ENCODE measurements at places on chromosomes 4 and X.

DNA sequence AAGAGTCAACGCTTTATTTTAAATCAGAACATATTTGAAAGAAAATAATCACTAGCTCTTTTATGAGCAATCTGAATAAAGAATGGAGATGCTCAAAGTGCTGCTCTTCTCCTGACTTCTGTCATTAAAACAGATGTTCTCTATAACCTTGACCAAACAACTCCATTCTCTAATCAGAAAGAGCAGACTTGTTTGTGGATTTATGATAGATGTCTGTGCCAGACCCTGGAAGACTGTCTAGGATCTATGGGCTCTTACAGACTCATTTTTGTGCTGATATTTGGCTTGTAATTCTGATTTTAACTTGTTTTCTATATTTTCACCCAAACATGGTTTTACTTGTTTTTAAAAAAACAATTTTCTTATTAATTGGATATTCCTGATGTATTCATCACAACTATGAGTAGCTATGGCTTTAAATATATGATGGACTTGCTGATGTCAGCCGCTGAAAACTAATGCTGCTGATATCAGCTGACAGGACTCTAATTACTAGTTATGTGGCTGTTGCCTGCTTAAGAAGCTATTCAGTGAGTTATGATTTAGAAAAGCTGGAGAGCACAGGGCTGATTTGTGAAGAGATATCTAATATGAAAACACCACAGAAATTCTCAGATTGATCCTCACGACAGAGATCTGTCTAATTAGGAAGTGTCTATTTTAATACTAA lies 31.6 kb upstream of the MAML3 start:
- peak; percentile 58 for DNase-seq

DNA sequence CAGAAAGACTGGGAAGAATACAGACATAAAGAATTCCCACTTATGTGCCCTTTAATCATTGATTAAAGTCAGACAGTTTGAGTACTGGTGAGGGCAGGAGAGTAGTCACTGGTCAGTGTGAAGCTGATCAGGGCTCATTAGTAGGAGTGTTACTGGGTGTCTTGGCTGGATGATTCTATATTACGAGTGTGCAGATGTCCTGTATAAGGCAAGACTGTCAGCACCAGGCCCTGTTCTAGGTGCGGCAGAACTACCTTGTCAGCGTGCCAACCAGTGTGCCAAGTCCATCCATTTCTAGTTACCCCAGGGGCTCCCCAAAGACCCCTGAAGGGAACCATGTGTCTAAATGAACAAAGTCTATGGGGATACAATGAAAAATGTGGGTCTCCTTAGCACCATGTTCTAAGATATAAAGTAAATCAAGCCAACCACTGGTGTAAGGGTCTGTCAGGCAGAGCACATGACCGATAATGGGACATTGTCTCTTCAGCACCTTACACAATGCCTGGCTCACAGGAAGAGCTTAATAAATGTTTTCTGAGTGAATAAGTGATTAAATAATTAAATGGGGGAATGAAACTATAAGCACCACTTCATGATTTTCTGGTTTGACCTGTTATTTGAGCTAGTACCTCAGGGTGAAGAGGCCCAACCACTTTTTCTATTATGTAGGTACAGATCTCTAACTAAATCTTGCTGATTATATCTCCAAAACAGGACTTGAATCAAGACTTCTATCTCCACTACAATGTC lies 205.0 kb downstream of the CAMK2D start:
- no peak for DNase-seq

DNA sequence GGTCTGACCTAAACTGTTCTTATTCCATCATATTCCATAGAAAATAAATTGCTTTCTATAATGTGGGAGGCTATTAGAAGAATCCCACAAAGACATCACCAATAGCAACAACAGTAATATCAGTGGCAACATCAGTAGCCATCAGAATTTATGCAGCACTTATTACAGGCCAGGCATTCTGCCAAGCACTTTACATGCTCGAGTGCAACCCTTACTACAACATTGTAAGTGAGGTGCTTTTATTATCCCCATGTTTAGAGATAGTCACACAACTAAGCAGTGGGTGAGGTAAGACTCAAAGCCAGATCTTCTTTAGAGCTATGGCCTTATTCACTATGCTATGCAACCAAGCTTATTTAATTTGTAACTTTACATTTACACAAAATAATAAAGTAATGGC lies 317.1 kb upstream of the BMP3 start:
- DNase-seq = no peak

DNA sequence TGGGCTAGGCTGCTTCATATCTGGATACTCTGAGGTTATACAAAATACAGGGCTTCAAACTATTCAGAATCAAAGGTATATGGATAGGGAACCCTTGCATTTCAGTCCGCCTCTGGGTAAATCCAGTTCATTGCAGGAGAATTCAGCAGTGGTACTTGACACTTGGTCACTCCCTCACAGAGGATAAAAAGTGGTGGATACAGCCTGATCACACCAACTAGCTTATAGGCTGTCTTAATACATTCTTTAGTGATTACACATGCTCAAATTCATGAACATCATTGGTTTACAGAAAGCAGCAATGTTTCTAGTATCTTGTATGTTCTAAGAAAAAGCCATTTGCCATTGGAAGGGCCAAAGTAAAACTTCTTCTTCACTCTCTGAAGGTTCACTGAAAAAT lies 104.8 kb upstream of the PDE5A start:
- DNase-seq = no peak

- no peak for DNase-seq
Measured at GRCh38 chrX:154356596-154356995, 17.8 kb downstream of the FLNA start.

GRCh38 chr4:140742838-140743193 lies 13.4 kb downstream of the TBC1D9 start:
- no peak for DNase-seq

DNA sequence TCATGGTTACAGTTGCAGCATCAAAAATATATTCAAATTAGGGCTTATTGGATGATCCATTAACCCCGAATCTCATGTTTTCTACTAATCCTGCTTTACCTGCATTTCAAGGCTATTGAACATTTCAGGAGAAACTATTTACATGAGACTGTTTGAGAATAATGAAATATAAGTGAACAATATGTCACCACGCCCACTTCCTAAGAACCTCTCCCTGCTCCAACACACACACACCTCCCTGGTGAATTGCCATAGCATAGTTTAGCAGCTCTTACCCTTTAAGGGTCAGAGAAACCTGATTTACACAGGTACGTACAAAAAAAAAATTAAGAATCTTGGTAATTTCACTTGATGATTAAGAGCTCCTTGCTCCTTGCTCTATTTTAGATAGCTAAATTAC lies 113.4 kb downstream of the ANXA5 start:
- DNase-seq = no peak

- no peak for DNase-seq
Measured at GRCh38 chrX:118228041-118228440, 111.4 kb upstream of the KLHL13 start.

DNA sequence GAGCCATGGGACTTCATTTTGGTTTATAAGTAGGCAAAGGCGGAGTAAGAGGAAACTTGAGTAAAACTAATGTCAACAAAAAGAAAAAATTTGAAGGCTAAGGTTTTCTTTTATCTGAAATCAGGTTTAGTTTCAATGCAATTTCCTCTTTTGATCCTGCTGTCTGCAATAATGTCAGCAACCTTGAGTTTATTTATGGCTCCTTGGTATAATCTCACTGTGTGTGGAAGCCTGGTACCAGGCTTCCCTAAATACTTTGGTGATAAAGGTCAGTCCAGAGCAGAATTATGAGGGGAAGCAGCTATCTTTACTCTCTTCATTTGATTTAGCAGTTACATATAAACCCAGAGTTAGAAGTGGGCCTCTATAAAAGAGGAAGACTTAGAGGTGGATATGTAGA lies 57.8 kb downstream of the NDNF start:
- no peak for DNase-seq
